Tongue (tissue), 3 donors: ENCODE measurements at places on chromosomes 7 and 10.

DNA sequence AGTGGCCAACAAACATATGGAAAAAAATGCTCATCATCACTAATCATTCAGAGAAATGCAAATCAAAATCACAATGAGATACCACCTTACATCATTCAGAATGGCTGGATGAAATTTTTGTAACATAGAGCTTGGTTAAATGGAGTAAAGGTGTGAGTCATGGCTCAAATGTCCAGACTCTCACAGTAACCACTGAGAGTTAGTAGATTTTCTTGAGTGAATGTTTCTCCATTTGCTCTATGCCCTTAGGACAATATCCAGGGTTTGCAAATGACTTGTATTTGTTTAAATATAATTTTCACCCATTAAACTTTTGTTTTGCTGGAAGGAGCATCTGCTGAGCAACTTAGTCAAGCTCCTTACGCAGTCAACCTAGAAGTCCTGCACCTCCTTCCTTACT is 967.2 kb downstream of the XPNPEP1 start:
- no peak for DNase-seq

- DNase-seq: no peak
Measured at GRCh38 chr7:135197343-135197742, 14.0 kb downstream of the WDR91 start.

- no peak for DNase-seq
Measured at GRCh38 chr10:107971973-107972372, 807.5 kb upstream of the SORCS1 start.

DNA sequence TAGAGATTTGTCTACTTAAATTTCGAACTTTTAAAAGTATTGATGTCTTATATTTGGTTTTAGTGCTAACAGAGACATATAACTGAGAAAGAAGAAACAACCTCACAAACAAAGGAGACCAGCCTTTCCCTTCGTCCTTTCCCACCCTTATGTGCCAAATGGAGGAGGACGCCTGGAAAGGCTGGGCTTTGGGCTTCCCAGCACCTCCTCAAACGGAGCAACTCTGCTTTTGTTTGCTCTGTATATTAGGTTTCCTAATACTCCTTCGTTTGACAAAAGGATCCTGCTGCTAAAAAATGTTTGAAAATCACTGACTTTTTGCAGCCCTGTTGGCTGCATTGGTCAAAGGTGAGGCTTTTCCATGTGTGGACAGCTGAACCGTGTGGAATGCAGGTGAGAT is 471.8 kb downstream of the SORCS3 start:
- no peak for DNase-seq

DNA sequence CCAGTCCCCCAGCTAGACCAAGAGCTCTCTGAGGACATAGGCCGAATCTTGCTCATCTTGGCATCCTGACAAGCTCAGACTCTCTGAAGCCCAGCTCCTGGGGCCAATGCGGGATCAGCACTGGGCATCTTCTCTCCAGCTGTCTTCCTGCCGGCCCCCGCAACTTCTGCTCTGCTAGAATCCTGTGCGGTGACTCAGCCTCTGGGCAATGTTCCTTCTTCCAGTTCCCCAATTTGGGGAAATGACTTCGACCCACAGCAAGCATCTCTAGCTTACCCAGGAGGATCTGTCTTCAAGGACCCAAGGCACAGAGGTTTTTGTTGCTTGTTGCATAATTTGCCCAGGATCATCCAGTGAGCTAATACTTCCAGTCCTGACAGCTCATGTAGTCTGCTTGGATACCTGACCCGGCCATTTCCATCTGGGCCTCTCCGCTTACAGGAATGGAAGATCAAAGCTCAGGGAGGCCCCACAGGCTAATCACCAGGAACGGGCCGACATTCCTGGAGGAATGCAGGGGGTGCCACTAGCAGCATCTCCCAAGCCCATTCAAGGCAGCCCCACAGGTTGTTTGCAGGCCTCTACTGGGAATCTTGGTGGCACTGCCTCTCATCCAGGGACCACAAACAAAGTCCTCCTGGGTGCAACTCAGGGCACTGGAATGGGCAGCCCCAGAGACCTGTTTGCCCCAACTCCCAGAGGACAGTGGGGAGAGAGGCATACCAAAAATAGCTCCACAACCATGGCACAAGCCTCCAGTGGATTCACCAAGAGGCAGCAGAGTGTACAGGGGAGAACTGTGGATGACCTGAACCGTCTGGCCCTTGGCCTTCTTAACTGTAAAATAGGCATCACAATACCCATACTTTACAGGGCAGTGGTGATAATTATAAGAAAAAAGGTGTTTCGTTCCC is 151.9 kb downstream of the NEURL1 start:
- peak; percentile 60 for DNase-seq

GRCh38 chr10:77801474-77802161 is 124.9 kb downstream of the DLG5 start:
- no peak for DNase-seq
